ENCODE measurements at places on chromosomes 11 and 22. TPM values are rescaled to one million over a fixed set of nuclear protein-coding genes. Genes with fewer than 3 reads are reported as not detected.

The MIF gene
- 945 TPM for polyA plus RNA-seq

The NUDT22 gene
- 51.2 TPM for polyA plus RNA-seq

The GPR83 gene
- 0.08 TPM for polyA plus RNA-seq

The SLC16A8 gene
- not detected for polyA plus RNA-seq

The OR10G8 gene
- not detected for polyA plus RNA-seq

The OR5B2 gene
- not detected for polyA plus RNA-seq

The BARX2 gene
- polyA plus RNA-seq: not detected

The SGSM1 gene
- 0.43 TPM for polyA plus RNA-seq

The C22orf31 gene
- not detected for polyA plus RNA-seq

The FZD4 gene
- not detected for polyA plus RNA-seq

The FAM83F gene
- not detected for polyA plus RNA-seq

The GAL3ST3 gene
- polyA plus RNA-seq: not detected

The ARHGAP42 gene
- polyA plus RNA-seq: not detected

The PKP3 gene
- not detected for polyA plus RNA-seq

The RTN4R gene
- 2.2 TPM for polyA plus RNA-seq

The OR51M1 gene
- not detected for polyA plus RNA-seq

The XKR3 gene
- 0.12 TPM for polyA plus RNA-seq

All from naive thymus-derived CD4-positive, alpha-beta T cell (primary cell).